ENCODE measurements at places on chromosomes 2 and 18.

DNA sequence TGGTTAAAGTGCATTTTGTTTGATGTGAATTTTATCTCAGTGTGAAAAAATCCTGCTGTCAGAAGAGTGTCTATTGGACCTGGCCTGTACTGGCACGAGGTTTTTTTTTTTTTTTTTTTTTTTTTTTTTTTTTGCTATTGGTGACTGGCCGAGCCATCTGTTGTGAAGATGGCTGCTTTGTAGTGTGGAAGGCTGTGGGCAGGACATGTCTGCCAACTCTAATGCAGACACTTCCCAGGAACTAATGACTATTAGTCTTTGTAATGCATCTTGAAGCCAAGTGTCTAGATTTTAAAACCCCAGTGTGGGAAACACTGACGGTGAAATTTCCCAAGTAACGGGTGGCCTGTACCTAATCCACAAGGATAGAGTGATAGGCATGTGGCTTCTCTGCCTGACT, 34.3 kb downstream of the ZAP70 start:
- peak; percentile 30 for DNase-seq

DNA sequence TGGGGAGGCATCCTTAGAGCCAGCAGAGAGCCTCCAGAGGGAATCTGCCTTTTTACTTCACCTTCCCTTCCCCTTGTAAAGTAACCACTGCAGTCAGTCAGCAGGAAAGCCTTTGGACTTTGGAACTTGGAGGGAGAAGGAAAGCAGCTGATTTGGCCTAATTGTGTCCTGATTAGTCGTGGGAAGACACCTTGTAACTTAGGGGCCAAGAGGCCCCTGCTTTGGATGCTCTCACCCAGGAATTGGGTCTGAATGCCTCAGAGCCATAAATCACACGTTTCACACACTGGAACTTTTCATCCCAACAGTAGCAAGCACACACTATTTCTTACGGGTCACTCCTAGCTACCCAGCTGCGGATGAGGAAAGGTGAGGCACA, 81.0 kb upstream of the PPM1B start:
- DNase-seq: no peak

- no peak for DNase-seq
Observed at GRCh38 chr2:240925191-240925567, 19.0 kb downstream of the CROCC2 start.

- no peak for DNase-seq
Observed at GRCh38 chr18:8625461-8626092, 16.3 kb downstream of the RAB12 start.

GRCh38 chr2:136751406-136751805, 13.9 kb upstream of the THSD7B start:
- DNase-seq: no peak

DNA sequence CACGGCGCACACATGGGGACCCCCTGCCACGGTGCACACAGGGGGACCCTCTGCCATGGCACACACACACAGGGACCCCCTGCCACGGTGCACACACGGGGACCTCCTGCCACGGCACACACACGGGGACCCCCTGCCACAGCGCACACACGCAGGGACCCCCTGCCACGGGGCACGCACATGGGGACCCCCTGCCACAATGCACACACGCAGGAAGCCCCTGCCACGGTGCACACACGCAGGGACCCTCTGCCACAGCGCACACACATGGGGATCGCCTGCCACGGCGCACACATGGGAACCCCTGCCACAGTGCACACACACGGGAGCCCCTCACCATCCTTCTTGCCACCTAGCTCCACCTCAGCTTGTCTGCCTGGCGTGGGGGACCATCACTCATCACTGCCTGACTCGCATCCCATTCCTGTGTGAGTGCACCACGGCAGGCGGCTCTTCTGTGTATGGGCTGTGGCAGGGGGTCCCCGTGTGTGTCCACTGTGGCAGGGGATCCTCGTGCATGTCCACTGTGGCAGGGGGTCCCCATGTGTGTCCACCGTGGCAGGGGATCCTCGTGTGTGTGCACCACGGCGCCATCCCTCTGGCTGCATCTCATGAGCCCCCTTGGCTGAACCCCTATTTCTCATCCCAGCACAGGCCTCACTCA, 206.7 kb downstream of the EIPR1 start:
- no peak for DNase-seq

Data from fibroblast of skin of back (primary cell).